ENCODE measurements at places on chromosomes 1 and 21.

- no peak for DNase-seq
Measured at GRCh38 chr1:198655459-198656121, 16.8 kb downstream of the PTPRC start.

GRCh38 chr1:183730107-183730724 is 74.7 kb upstream of the RGL1 start:
- no peak for DNase-seq

DNA sequence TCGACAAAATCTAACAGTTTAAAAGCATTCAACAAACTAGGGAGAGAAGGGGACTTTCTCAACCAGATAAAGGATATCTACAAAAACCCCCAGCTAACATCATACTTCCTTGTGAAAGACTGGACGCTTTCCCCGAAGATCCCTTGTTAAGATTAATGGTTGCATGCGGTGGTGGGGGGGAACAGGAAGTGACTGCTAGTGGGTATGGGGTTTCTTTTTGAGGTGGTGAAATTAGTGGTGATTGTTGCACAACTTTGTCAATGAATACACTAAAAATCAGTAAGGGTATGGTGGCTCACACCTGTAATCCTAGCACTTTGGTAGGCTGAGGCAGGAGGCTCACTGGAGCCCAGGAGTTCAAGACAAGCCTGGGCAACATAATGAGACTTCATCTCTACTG is 26.9 kb upstream of the EYA3 start:
- no peak for DNase-seq

DNA sequence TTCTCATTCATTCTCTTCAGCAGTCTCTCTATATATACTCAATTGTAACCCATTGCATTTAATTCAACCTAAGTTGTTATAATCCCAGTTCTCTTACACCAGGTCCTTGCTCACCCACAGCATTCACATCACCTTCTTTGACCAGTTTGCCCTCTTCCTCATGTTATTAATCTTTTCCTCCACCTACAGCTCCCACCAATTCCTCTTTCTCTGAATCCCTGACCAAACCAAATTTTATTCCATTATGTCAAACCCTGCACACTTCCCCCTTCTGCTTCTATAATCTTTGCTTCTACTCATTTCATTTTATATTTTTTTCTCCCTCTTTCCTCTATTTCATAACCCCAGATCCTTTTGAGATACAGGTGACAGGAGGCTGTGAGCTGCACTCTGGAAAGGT is 1.4 kb downstream of the CD1A start:
- DNase-seq = no peak

- no peak for DNase-seq
Measured at GRCh38 chr1:156860628-156861423, at the start of gene NTRK1. Gene NTRK1, plus strand, starts transcription at chr1:156860865. Its CDS starts 70 bp downstream, at chr1:156860935.

GRCh38 chr1:115331558-115332331 is 6.3 kb downstream of the NGF start:
- DNase-seq = no peak

DNA sequence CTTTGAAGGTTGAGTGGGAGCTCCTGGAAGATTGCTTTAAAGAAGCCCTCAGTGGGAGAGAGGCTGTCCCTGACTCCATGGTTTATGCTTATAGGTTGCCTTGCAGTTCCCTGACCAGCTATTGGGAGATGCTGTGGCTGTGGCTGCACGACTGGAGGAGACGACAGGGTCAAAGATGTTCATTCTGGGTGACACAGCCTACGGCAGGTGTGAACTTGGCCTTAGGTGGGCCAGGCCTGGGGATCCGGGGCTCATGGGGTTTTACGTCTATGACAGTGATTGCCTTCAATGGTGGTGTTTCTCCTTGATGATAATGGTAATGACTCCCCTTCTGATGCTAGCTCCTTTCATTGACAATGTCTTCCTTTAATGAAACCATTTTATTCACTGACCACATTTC is 692 bp downstream of the DPH2 start:
- no peak for DNase-seq

- no peak for DNase-seq
Measured at GRCh38 chr21:32881458-32881857, 109.9 kb upstream of the PAXBP1 start.

DNA sequence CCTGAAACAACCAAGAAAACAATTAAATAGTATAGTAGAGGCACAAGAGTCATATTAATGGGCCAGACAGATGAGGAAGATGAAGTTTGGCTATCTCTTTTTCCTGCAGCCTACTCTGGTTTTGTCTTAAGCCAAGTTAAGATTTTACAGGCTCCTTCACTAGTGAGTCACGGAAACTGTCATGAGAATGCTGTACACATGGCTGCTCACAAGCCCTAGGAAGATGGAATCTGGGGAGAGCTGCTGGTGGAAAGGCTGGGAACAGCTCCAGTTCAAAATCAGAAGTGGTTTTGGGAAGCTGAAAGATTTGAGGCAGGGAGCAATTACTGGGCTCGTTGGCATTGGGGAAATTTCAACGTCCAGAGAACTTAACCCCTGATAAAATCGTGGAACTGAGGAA is 46.4 kb upstream of the S1PR1 start:
- no peak for DNase-seq

DNA sequence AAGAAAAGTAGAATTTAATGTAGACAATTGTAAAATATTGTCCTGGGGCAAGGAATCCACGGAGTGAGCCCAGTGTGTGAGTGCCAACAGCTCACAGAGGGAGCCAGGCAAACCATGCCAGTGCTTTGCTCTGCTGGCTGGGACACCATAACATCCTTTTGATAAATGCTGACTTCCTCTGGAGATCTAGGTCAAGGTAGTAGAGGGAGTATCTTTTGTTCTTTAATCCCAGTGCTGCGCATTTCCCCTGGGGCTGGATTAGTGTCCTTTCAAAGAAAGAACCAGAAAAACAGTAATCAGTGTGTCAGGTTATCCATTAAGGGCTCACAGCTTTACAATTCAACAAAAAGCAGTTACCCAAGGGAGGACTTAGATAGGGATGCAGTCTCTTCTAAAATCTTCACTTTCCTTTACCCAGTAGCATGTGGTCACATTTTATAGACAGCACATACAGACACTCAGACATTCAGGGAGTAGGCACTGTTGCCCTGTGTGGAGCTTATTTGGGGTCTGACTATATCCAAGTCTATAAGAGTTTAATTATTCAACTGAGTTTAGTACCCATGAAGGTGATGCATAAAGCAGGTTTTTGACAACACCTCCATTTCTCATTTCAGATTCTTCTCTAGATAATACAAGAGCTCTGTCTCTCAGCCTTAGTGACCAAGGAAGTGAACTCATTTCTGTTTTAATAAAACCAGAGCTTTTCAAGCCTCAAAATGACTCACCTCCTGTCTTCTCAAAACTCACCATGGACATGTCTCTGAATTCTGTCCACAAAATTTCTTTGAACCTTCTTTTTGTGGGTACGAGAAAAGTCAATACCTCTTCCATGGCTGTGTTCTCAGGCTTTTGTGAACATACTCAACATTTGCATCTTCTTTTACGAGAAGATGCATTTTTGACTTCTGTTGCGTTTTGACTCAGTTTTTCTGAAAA is 215.3 kb downstream of the BRINP2 start:
- no peak for DNase-seq

- no peak for DNase-seq
Measured at GRCh38 chr1:230345139-230345885, 80.8 kb downstream of the PGBD5 start.

- no peak for DNase-seq
Measured at GRCh38 chr1:197180252-197180878, 33.9 kb upstream of the ASPM start.

DNA sequence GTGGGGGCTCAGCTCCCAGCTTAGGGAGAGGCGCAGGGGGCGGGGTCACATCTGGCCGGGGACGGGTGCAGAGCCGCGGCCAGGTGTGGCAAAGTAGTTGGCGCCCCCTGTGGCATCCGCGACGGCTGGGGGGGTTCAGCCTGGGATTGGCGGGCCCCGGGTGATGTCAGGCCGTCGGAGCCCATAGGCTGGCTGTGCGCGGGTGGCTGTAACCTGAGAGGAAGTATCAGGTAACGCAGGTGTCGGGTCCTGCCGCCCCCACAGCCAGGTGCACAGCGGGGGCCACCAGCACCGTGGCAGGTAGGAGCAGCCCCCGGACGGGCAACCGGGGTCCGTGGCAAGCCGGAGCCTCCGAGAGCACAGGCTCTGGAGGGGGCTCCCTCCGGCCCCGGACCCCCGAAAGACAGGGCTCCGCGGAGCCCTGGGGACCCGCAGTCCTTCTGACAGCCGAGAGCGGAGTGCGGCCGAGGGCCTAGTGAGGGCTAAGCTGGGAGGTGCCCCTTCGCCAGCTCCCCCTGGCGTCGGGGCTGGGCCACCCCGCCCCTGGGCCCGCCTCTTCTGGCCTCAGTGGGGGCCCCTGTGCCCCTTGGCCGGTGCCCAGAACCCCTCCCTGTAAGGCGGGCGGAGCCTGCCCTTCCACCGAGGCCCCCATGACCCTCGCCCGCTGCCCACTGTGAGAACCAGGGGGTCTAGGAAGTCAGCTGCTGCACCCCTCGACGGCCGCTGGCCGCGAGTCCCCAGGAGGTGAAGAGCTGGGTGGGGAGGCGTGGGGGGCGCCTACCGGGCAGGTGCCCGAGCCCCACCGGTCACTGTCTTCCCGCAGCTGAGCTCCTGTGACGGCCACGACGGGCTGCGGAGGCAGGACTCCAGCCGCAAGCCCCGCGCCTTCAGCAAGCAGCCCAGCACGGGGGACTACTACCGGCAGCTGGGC is 17.9 kb downstream of the TNFRSF25 start:
- no peak for DNase-seq

GRCh38 chr1:13769212-13769611 is 69.2 kb downstream of the PRDM2 start:
- DNase-seq = no peak
